ENCODE measurements at places on chromosomes 11 and 22.
A peak's percentile ranks its signal among the peaks of the same experiment; 100 is the strongest.

DNA sequence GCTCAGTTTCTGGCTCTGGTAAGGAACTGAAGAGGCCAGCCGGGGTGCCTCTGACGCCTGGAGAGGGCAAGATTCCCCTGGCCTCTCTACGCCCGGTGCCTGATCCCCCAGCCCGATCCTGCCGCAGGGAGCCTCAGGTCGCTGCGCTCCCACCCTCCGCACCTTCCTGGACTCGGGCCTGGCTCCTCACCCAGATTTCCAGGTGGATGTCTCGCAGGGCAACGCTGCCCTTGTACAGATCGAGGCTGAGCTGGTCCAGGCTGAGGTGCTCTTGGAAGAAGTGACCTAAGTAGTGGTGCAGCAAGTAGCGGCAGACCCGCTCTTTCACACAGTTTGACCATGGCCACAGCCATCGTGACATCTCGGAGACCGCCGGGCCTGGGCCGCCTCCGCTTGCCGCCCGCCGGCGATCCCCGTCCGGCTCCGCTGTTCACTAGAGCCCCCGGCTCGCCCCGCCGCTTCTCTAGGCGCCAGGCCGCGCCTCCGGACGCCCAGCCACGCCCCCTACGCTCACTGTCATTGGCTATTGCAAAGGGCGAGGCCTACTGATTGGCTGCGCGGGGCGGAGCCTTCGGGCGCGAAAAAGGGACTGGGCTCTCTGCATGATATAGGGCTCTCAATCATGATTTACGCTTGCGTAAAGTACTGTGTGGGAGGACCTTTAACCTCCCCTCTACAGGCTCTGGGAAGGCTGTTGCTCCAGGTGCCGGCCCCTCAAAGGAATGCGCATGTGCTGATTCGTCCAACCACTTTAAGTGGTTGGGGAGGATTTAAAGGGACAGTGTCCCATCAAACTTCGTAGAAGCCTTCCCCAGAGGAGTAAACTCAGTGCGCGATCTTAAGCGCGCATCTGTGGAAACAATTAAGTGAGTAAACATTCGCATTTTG is at the start of gene ATG2A:
TSS of gene ATG2A (minus strand) at position 435 of the 888 bp plus-strand sequence. CDS start at position 361, 74 bp downstream.
- DNase-seq: peak; percentile 99

GRCh38 chr11:130400781-130401483 is 27.5 kb downstream of the ADAMTS8 start:
- peak; percentile 45 for DNase-seq

DNA sequence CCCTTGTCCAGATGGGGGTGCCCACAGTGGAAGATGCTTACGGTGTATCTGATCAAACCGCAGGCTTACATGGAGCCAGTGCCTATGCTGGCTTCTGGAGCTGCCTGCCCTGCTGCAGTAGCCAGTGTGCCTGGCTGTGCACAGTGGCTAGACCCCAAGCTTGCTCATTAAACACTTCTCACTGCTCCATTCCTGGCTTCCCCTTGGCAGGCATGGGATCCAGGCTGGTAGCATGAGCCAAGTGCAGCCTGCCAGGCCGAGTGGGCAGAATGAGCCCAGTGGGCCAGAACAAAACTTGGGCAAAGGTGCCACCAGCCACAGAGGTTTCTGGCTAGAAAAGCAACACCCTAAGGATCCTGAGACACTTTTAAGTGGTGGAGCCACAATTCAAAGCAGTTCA is 55.4 kb upstream of the B3GNT6 start:
- DNase-seq: no peak

GRCh38 chr11:69664103-69664775 is 10.9 kb downstream of the LTO1 start:
- DNase-seq: no peak

DNA sequence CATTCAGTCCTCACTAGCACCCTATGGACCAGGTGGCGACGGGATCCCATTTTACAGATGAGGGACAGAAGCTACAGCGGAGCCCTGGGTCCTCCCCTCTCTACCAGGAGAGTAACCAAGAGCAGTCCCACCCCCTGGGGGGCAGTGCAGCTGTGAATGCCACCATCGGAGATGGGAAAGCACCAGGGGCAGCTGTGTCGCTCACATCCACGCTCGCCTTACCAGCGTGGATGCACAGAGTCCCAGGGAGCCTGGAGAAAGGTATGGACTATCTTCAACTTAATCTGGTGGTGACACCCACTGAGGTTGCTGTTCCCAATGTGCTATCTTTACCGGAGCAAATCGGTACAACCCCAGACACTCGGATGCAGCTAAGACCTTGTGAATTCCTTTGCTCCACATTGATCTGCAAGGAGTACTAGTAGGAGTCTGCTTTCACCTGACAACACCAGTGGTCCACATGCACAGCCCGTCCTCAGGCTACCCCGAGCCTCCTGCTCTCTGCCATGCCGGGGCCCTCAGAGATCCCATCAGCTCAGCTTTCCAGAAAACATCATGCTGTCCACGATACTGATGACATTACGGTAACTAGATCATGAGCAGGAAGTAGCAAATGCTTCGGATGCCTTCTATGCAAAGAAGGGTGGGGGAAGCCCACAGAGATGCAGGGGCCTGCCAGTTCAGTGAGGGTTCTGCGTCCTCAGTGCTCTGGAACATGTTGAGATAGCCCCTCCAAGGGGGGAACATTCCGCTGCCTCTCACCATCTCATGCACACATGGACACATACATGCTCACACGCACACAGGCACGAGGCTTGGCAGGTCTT is 126.0 kb downstream of the CTTN start:
- DNase-seq: no peak

- no peak for DNase-seq
Observed at GRCh38 chr22:45845076-45845487, 131.9 kb downstream of the WNT7B start.

DNA sequence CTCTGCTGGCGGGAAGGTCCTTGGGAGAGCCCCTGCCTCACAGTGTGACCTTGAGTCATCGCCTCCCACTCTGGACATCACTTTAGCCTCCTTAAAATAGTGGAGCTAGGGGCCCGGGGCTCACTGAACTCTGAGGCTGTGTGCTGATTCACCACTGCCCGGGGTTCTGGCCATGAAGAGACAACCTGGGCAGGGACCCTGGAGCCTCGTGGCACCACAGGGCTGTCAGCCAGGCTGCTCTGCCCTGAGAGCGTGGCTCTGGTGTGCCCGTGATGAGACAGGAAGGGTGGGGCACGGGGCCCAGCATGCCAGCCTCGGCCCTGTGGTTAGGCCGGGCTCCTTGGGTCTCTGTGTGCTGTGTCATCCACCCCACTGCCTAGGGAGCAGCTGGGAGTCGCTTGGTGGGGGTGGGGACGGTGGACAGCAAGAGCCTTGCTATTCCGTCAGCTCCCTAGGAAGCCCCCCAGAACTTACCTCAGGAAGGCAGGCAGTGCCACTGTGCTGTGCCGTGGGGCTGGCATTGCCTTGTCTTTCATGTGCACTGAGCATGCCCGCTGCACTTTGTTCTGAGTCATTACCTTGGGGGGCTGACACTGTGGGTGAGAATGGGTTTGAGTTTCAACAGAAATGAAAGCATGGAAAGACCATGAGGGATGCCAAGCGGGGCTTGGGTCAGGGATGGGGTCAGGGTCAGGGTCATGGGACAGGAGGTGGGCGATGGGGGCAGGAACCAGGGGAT is 31.7 kb downstream of the TPCN2 start:
- DNase-seq: no peak

- no peak for DNase-seq
Observed at GRCh38 chr22:43342347-43343261, 568 bp downstream of the SCUBE1 start.

- DNase-seq: no peak
Observed at GRCh38 chr11:45518833-45519535, 146.4 kb downstream of the CHST1 start.

GRCh38 chr22:25628494-25628893 is 64.0 kb downstream of the GRK3 start:
- no peak for DNase-seq

DNA sequence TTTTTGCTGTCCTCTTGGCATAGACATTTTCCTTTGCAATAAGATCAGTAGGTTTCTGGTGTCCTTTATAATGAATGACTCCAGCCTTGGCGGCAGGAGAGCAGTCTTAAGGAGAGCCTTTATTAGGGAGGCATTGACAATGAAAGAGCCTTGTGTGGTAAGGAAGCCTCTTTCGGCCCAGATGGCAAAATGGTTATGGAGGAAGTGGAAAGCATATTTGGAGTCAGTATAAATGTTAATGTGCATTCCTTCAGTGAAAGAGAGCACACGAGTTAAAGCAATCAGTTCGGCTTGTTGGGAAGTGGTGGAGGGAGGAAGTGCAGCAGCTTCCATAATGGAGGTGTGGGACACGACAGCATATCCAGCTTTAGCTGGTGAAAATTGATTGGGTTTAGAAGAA is 18.1 kb upstream of the ANO1 start:
- DNase-seq: no peak

DNA sequence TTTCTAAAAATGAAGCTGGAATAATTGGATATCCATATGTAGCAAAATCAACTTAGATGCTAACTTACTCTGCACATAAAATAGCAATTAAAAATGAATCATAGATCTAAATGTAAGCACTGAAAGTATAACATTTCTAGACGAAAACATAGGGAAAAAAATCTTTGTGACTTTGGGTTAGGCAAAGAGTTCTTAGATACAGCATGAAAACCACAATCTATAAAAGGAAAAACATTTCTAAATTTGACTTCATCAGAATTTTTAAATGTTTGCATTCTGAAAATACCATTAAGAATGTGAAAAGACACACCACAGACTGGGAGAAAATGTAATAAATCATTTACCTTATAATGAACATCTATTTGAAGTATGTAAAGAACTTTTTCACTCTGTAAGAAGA is 128.8 kb downstream of the APIP start:
- DNase-seq: no peak

DNA sequence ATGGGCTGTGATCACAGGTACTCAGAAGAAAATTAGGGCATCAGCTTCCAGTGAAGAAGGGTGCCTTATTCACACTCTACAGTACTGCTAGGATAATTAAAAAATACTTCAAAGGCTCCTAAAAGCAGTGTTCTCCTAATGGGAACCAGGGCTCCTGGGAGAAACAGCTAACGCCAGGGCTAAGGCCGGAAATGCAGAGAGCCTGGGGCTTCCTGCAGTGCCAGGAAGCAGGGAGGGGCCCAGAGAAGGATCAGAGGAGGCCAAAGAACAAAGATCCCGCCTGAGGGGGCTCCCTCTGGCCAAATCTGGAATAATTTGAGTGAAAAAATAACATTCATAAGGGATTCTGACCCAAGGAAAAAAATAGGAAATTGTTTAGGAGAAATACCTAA is 27.5 kb downstream of the TOLLIP start:
- no peak for DNase-seq

DNA sequence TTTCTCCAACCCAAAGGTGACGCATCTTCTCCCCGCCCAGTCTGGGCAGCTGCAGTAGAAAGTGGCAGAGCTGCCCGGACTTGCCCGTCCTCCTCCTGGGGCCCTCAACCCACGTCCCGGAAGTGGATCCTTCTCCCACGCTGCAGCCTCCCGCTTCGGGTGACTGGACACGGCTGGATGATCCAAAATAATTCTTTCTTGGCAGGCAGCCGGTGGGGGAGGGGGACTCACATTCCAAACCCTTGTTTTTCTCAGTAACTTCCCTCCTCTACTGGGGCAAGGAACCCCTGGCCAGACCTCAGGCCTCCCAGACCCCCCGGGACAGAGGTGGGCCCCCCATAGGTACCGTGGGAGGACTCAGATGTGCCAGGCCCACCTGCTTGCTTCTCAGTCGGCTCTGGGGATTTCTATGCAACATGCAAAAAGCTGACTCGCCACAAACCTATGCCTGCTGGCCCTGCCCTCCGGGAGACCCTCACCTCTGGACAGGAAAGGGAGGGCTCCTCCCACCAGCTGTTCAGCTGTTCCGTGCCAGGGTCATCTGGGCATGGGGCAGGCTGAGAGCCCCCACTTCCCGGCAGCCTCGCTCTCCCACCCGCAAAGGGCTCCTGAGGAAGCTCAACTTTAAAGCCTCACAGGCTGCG is 1.4 kb downstream of the PLXNB2 start:
- DNase-seq: peak; percentile 81

GRCh38 chr11:36308577-36308976 is 12.5 kb downstream of the PRR5L start:
- no peak for DNase-seq

- no peak for DNase-seq
Observed at GRCh38 chr11:83046621-83047172, 25.0 kb downstream of the RAB30 start.

GRCh38 chr22:39470451-39471291 is 13.9 kb downstream of the MGAT3 start:
- no peak for DNase-seq

DNA sequence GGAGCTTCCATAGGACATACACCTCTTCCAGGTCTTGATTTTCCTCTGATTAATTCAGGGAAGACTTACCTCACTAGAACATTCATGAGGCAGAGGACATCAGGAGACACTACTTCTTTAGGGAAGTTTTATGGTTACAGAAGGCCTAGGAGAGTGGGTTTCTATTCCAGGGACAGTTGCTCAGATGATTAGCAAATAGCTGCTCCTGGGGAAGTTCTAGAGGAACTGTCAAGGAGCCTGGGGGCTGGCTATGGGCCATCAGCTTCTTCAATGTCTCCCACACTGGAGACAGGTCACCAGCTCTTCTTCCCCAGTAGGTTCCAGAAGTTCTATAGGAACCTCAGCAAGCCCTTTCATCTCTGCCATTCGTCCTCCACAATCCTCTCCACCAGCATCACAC is 11.5 kb upstream of the OR10A5 start:
- no peak for DNase-seq

DNA sequence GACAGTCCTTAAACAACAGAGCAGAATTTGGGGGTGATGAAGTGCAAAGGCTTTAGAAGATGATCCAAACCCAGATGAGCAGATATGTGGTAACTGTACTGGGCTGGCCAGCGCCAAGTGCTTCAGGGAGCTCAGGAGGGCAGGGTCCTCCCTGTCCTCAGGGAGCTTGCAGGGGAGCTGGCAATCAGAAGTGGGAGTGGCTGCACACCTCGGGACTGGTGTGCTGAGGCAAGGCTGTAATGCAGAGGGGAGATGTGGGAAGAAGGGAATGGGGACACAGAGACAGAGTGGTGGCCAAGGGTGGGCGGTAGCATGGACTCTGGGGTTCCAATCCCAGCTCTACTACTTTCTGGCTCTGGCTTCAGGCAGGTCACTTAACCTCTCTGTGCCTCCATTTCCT is 235.6 kb upstream of the NCAM1 start:
- DNase-seq: no peak
